ENCODE measurements at places on chromosomes 2 and 18.

DNA sequence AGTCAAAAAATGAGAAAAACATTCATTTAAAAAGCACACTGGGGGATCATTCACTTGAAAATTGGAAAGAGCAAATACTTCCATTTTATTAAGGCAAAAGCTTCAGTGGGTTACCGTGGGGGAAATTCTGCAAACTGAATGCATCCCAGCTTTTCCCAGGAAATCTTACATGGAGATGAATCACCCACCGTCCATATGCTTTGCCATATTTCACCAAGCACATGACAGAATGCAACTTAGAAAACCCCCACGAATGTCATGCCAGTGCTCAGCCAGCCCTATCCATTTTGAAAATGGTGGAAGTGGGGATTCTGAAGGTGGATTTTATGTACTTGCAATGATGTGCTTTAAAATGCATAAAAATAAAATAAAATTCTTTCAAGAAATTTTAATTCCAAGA is 485.5 kb upstream of the ID2 start:
- no peak overlapping the region for H3K4me3 ChIP-seq
- H3K4me1 ChIP-seq, result no peaks in the 10 kb centered on the region
- no peak for DNase-seq
- H3K27ac ChIP-seq, result no peak overlapping the region

- H3K27ac ChIP-seq, result no peak overlapping the region
- no peak for DNase-seq
- peak overlapping the region; percentile 15 for H3K4me3 ChIP-seq
- H3K27me3 ChIP-seq, result peaks cover 69% of the 10 kb centered on the region
- H3K36me3 ChIP-seq, result peaks cover 2% of the 10 kb centered on the region
- H3K4me1 ChIP-seq, result peaks cover 20% of the 10 kb centered on the region
These were observed 1.3 kb downstream of the ADCYAP1 start for GRCh38 chr18:905948-906415.

GRCh38 chr18:45738660-45739059 is 14.7 kb downstream of the SLC14A1 start:
- H3K27me3 ChIP-seq, result no peaks in the 10 kb centered on the region
- H3K4me3 ChIP-seq, result no peak overlapping the region
- no peak overlapping the region for H3K27ac ChIP-seq
- no peak for DNase-seq
- H3K36me3 ChIP-seq, result no peaks in the 10 kb centered on the region
- H3K4me1 ChIP-seq, result no peaks in the 10 kb centered on the region

DNA sequence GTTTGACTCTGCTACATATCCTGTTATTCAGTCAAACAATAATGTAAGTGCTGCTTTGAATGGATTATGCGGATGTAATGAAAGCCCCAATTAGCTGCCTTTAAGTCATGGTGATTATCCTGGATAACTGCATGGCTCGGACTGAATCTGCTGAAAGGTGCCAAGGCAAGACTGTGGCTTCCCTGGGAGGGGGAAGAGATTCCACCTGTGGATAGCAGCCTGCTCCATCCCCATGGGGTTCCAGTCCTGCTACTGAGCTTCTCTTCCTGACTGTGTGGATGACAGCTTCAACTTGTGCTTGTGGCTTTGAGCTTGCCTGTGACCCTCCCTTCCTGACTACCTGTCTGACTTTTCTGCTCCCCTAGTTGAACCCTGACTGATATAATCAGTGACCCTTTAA is 540.0 kb upstream of the GYPC start:
- no peaks in the 10 kb centered on the region for H3K27me3 ChIP-seq
- no peak for DNase-seq
- H3K4me3 ChIP-seq, result no peak overlapping the region
- no peaks in the 10 kb centered on the region for H3K36me3 ChIP-seq
- no peaks in the 10 kb centered on the region for H3K4me1 ChIP-seq

DNA sequence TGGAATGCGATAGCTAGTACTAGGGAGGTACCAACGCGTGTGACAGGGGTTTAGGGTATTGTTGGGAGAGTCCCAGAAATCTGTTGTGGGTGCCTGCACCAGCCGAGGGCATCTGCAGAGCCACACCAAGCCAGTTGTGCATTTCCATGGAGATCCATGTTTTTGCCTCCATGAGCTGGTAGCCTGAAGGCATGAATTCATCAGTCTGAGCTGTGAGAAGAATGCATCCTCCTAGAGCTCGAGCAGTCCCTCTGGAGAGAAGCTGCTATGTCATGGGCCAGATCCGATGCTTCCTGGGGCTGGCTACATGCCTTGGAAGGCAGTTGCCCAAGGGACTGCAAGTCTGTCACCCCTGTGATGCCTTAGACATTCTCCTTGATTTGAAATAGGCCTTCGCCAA is 57.9 kb downstream of the LIPG start:
- H3K27ac ChIP-seq, result no peak overlapping the region
- H3K36me3 ChIP-seq, result no peaks in the 10 kb centered on the region
- H3K4me1 ChIP-seq, result no peaks in the 10 kb centered on the region
- peaks cover 14% of the 10 kb centered on the region for H3K27me3 ChIP-seq
- DNase-seq, result no peak
- no peak overlapping the region for H3K4me3 ChIP-seq

DNA sequence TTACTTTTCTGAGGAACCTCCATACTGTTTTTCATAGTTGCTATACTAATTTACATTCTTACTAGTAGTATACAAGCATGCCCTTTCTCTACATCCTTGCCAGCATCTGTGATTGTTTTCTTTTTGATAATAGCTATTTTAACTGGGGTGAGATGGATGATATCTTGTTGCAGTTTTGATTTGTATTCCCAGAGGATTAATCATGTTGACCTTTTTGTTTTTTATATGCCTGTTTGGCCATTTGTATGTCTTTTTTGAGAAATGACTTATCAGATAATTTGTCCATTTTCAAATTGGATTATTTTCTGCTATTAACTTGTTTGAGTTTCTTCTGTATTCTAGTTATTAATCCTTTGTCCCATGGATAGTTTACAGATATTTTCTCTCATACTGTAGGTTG is 141.5 kb downstream of the UBR3 start:
- no peak for DNase-seq
- no peaks in the 10 kb centered on the region for H3K27me3 ChIP-seq
- peaks cover 15% of the 10 kb centered on the region for H3K36me3 ChIP-seq
- H3K4me1 ChIP-seq, result no peaks in the 10 kb centered on the region
- no peak overlapping the region for H3K4me3 ChIP-seq
- no peak overlapping the region for H3K27ac ChIP-seq

DNA sequence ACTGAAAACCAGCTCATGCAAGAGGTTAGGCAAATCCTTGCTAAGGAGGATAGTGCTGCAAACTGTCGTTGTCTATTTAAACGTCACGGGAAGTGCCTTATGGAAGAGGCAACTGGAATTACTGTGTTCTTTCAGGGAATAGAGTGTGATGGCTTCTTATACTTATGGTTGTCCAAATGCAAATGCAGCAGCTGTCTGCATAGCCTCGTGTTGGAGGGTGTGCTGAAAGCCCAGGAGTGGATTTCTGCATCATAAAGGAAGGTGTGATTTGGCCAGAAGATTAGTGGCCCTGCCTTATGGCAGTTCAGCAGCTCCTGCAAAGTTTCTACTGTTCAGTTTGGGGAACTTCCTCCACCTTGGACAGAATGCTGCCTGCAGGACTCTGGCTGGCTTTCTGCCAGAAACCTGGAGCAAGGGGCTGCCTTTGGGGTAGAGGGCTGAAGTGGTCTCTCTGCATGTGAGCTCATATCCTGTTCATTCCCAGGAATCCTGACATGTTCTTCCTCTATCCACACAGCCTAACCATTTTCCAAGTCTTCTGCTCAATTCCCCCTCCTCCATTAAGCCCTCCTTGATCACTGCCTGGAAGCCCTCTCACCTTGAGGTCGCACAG is 321.2 kb upstream of the CXCR4 start:
- no peaks in the 10 kb centered on the region for H3K36me3 ChIP-seq
- H3K4me1 ChIP-seq, result no peaks in the 10 kb centered on the region
- no peak for DNase-seq
- no peak overlapping the region for H3K4me3 ChIP-seq
- peaks cover 6% of the 10 kb centered on the region for H3K27me3 ChIP-seq

Measured in activated CD8-positive, alpha-beta T cell treated with anti-CD3 and anti-CD28 coated beads, Interleukin-2, amount 10 ng/mL, durations not matched to agents 7 days and 5 days (primary cell).